T-cell (primary cell): ENCODE measurements at places on chromosomes 3 and 15.

- no peak for DNase-seq
- H3K4me1 ChIP-seq = peaks cover 84% of the 10 kb centered on the region
- no peaks in the 10 kb centered on the region for H3K27me3 ChIP-seq
These were observed 149.5 kb downstream of the DNAJB8 start for GRCh38 chr3:128317101-128317697.

GRCh38 chr3:124780356-124780755 is 50.1 kb downstream of the UMPS start:
- H3K36me3 ChIP-seq = no peaks in the 10 kb centered on the region
- DNase-seq = no peak

DNA sequence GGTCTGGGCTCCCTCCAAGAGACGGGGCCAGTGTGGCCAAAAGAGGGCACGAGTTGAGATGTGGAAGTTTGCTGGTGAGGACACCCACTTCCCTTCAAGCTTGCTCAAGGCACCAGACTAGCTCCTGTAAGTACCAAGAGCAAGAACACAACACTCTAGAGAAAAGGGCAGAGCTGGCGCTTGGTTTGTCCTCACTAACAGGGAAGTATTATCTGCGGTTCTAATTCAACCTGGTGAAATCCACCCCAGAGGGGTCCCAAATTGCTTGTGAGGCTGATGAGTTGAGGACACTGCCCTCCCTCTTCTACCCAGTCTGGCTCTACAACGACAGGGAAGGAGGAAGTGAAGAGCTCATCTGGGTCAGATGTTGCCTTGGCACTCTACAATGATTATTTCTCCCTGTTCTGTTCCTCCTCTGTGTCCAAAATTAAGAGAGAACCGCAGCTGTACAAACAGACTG is 16.9 kb upstream of the FSIP1 start:
- DNase-seq = no peak
- no peaks in the 10 kb centered on the region for H3K4me1 ChIP-seq
- no peak overlapping the region for H3K4me3 ChIP-seq
- H3K27me3 ChIP-seq = no peaks in the 10 kb centered on the region
- no peaks in the 10 kb centered on the region for H3K36me3 ChIP-seq

DNA sequence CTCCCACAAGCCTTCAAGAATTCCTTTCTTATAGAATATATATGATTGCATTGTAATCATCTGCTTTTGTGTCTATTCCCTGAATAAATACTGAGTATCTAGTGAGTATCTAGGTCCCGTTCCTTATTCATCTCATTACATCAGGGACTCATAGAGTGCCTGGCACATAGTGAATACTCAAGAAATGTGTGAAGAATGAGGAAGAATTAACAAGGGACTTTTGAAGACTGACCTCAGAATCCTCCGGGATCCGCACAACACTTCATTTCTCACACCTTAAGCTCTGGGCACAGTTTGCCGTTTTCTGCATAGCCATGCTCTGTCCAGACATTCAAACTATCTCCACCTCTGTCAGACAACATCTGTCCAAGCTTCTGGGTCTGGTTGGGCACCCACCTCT is 108.8 kb downstream of the STAC start:
- H3K36me3 ChIP-seq = no peaks in the 10 kb centered on the region
- no peak for DNase-seq
- no peak overlapping the region for H3K27ac ChIP-seq

DNA sequence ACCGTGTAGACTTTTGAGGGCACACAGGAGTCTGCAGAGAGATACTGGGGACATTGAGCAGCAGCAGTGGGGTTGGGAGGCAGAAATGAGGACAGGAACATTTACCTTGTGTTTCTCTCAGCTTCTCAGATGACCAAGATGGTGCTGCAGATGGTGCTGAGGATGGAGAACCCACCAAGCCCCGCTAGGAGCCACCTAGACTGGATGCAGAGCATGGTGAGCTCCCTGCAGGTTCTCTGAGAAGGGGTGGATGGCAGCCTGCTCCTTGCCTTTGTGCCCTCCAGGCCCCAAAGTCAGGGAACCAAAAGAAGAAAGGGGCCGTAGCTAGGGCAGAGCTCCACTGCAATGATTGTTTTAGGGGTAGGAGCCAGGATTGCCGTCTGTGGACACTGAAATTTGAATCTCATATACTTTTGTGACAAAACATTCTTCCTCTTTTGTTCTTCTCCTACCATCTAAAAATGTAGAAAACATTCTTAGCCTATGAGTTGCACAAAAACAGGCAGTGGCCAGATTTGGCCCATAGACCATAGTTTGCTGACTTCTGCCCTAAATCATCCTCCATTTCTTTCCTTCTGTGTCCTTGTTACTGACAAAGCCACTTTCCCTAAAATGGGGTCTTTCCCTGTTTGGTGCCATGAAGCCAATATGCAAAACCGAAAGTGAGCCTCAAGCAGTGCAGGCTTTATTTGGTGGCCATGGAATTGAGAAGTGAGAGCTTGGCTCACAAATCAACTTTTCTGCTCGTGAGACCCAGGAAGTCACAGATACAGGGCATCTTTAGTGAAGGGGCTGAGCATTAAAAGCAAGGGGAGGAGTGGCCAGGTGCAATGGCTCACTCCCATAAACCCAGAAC is 11.9 kb upstream of the MUC20 start:
- no peaks in the 10 kb centered on the region for H3K27me3 ChIP-seq
- DNase-seq = no peak
- no peak overlapping the region for H3K27ac ChIP-seq
- H3K4me3 ChIP-seq = no peak overlapping the region
- peaks cover 23% of the 10 kb centered on the region for H3K36me3 ChIP-seq

DNA sequence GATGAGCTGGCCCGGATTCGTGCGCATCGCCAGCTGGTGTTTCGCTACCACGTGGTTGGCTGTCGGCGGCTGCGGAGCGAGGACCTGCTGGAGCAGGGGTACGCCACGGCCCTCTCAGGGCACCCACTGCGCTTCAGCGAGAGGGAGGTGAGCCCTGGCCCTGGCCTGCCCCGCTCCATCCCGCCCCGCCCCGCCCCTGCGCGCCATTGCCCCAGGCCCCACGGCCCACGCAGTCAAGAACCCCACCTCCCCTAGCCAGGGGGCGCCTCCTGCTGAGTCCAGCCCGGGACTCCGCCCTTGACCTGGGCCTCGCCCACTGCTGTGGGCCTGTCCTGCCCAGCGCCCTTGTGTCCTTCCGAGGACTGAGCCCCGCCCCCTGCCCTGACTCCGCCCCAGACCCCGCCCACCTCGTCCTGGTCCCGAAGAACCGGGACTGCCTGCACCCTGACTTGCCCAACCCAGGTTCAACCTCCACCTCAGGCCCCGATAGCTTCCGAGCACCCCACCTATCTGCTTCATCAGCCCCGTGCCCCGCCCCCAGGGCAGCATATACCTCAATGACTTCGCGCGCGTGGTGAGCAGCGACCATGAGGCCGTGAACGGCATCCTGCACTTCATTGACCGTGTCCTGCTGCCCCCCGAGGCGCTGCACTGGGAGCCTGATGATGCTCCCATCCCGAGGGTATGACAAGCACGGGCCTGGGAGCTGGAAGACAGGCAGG is 14.8 kb downstream of the NT5DC2 start:
- DNase-seq = no peak
- H3K27me3 ChIP-seq = no peaks in the 10 kb centered on the region
- H3K27ac ChIP-seq = no peak overlapping the region
- no peak overlapping the region for H3K4me3 ChIP-seq

DNA sequence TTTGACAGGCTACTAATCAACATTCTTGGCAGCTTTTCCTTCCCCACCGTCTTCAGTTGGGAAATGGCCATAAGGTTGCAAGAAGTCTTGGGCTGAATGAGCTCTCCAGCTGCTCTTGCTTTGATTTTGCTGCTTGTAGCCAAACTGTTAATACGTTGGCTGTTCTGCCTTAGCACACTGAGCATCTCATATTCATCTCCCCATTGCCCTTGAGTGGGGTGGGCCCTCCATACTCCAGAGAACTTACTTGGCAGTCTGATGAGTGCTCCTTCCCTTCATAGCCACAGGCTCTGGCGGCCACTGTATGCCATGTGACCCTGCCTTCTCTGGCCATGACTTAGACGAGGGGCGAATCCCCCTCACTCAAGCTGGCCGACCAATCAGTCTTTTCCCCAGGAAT is 25.8 kb upstream of the PAQR5 start:
- no peaks in the 10 kb centered on the region for H3K27me3 ChIP-seq
- H3K4me1 ChIP-seq = no peaks in the 10 kb centered on the region
- no peak overlapping the region for H3K27ac ChIP-seq
- H3K36me3 ChIP-seq = peaks cover 5% of the 10 kb centered on the region
- no peak for DNase-seq
- no peak overlapping the region for H3K4me3 ChIP-seq

- no peaks in the 10 kb centered on the region for H3K27me3 ChIP-seq
- H3K27ac ChIP-seq = peak overlapping the region; percentile 80
- H3K4me1 ChIP-seq = peaks cover 17% of the 10 kb centered on the region
- H3K4me3 ChIP-seq = peak overlapping the region; percentile 68
- DNase-seq = no peak
- H3K36me3 ChIP-seq = no peaks in the 10 kb centered on the region
These were observed 77.0 kb downstream of the BBX start for GRCh38 chr3:107599772-107600145.

- H3K36me3 ChIP-seq = no peaks in the 10 kb centered on the region
- H3K27me3 ChIP-seq = no peaks in the 10 kb centered on the region
- no peaks in the 10 kb centered on the region for H3K4me1 ChIP-seq
- no peak overlapping the region for H3K27ac ChIP-seq
- H3K4me3 ChIP-seq = no peak overlapping the region
These were observed 54.8 kb downstream of the MSL2 start for GRCh38 chr3:136141291-136141785.

DNA sequence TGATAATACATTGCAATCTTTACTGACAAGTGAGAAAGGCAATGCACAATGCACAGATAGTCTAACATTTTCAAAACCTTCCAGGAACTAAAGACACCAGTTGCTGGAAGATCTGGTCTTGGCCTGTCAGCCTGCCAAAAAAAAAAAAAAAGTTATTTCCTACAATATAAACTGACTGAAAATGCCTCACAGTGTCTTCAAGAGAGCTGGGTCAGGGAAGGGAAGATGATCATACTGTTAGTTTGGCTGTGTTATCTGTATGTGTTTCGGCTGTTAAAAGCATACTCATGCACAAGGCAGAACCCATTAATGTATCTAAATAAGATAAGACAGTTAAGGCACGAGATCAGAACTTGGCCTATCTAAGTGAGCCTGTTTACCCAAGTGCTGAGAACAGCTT is 673.4 kb downstream of the MECOM start:
- H3K36me3 ChIP-seq = no peaks in the 10 kb centered on the region
- H3K27ac ChIP-seq = no peak overlapping the region
- H3K4me1 ChIP-seq = no peaks in the 10 kb centered on the region

- H3K4me3 ChIP-seq = no peak overlapping the region
- DNase-seq = no peak
- H3K4me1 ChIP-seq = no peaks in the 10 kb centered on the region
- H3K27me3 ChIP-seq = peaks cover 5% of the 10 kb centered on the region
- H3K27ac ChIP-seq = no peak overlapping the region
These were observed 46.4 kb downstream of the GJD2 start for GRCh38 chr15:34708422-34708821.

- no peak overlapping the region for H3K27ac ChIP-seq
- H3K27me3 ChIP-seq = no peaks in the 10 kb centered on the region
- no peak for DNase-seq
- H3K4me1 ChIP-seq = peaks cover 8% of the 10 kb centered on the region
- H3K36me3 ChIP-seq = no peaks in the 10 kb centered on the region
- H3K4me3 ChIP-seq = no peak overlapping the region
These were observed 891 bp upstream of the NR1D2 start for GRCh38 chr3:23944007-23944783.

DNA sequence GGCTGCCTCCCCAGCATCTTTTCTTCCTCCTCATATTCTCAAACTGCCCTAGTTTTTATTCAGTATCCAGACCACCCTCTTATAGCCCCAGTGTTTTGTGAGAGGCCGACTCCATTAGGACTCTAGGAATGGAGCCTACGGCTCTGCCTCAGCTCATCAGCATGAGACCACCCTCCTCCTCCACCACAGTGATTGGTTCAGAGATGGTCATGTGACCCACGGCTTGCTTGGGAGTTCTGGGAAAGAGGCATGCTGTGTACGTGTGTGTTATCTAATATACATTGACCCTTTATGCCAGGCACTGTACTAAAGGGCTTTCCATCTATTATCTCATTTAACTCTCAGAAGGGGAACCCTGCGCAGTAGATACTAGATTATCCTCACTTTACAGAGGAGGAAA is 17.8 kb upstream of the CMTM7 start:
- DNase-seq = no peak
- H3K4me1 ChIP-seq = peaks cover 33% of the 10 kb centered on the region
- H3K36me3 ChIP-seq = no peaks in the 10 kb centered on the region
- no peak overlapping the region for H3K4me3 ChIP-seq
- no peak overlapping the region for H3K27ac ChIP-seq

DNA sequence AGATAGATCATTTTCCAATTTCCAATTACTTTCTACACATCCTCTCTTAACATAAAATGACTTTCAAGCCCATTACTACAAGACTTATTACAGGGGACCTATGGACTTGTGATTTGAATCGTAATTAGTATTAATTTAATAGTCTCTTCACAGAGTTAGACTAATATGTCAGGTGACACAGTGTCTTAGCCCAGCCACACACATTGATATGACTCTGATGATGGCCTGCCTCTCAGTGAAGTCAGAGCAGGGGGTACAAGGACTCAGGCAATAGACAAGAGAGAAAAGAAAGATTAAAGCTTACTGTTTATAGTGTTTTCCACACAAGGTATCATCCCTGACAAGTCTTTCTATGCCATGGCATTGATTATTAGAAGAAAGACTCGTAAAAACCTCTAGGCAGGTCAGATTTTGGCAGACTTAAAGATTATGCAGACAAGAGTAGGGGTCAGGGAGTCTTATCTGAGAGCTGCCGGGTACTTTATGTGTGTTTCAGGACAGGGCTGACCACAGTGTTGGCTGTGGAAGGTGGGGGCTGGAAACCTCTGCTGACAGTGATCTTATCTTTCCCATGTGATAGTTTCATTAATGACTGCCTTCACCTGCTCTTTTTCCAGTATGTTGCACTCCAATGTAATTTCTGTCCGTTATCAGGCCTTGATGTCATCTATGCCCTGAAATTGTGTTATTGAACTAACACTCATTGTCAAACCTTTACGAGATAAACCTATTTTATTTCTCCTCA is 50.1 kb downstream of the B3GALNT1 start:
- no peaks in the 10 kb centered on the region for H3K4me1 ChIP-seq
- DNase-seq = no peak
- H3K4me3 ChIP-seq = no peak overlapping the region

GRCh38 chr15:100771746-100772145 is 107.9 kb upstream of the ALDH1A3 start:
- H3K36me3 ChIP-seq = no peaks in the 10 kb centered on the region
- H3K27ac ChIP-seq = no peak overlapping the region
- DNase-seq = no peak
- no peak overlapping the region for H3K4me3 ChIP-seq
- H3K27me3 ChIP-seq = no peaks in the 10 kb centered on the region
